AG10803 (cell line): ENCODE measurements at places on chromosomes 1 and 21.

- DNase-seq, result no peak
Observed at GRCh38 chr1:21319447-21320407, 29.5 kb upstream of the ECE1 start.

DNA sequence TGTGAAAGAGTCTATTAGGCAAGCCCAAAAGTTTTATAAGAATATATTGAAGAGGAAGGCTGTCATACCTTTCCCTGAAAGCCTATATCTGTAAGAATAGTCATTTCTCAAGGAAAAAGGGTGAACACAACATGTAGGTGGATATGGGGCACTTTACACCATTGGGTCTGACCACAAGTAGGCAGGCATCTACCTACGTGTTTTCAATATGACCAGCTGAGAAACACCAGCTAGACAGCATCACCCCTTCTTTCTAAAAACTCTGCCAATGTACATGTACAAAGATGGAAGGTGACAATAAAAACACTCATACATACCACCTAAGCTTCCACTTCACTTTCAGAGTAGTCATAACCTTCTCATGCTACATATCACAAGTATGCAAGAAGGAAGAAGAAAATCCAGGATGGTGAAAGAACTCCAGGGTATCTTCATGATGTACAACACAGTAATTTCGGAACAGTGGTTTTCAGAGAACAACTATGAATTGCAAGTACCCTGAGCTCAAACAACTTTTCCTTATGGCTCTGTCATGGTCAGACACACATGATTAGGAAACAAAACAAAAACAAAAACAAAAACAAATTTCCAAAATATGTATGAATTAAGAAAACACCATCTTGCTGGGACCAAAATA, 98.5 kb upstream of the ADGRL2 start:
- no peak for DNase-seq

DNA sequence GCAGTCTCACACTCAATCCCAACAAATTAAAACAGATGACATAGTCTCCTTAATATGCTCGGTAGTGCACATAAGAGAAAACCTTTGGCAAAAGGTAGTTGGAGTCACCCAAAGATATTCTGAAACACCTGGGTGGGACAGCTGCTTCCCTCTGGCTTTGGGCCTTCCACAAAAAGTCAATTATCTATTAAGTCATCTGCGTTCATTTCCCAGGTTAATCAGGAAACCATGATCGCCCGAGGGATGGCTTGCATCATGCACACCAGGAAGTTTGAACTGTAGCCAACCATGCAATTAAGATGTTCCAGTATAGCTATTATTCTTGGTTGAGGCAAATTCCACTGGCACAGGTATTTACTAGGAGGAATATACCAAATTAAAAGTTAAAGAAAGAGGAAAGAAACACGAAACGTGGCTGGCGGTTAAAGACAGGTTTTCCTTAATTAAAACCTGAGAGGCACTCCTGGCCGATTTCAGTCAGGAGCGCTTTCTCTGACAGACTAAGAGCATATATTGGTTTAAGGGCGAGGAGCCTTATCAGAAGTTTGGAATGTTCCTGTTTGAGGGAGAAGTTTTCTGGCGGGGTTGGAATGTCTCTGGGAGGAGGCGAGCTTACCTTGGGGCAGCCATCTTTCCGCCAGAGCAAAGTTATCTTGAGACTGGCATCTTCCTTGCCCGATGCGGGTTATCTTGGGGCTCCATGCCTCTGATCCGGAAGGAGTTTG, 19.9 kb downstream of the CLDN17 start:
- DNase-seq, result no peak

DNA sequence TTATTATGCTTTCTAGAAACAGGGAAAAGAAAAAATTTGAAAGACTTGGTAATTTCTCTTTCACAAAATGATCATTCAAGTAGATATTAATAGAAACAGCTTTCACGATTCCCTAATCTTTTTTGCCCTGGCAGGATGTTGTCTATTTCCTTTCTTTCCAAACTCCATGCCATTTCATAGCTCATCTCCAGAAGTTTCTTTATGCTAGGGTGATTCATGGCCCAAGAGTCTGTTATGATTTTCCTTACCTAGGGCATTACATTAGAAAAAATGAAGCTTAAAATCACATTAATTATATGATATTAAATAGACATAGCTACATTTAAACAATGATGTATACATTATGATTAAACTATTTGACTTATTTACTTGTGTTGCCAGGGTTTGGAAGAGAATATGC, 762.1 kb downstream of the LTN1 start:
- DNase-seq, result peak; percentile 30

- DNase-seq, result no peak
Observed at GRCh38 chr1:171472183-171472647, 13.1 kb upstream of the PRRC2C start.

DNA sequence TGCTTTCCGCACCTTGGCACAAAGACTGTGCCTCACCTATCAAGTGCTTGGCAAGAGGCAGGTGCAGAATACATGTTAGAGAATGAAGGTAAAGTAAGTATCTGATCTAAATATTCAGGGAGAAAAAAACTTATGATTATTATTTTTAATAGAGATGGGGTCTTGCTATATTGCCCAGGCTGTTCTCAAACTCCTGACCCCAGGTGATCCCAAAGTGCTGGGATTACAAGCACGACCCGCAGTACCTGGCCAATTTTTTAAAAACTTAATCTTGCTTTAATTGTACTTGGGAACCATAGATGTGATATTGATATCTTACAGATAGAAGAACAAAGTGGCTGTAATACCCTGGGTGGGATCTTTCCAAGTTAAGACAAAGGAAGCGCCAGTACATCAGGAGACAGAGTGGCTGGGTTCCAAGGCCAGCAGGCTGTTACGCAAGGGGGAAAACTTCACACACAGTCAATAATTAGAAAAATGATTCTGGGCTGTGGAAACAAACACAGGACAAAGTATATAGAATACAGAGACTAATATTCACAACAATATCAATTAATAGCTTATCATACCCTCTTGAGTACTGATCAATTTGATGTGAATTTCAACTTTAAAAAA, 58.6 kb upstream of the ATP1A1 start:
- DNase-seq, result no peak

- no peak for DNase-seq
Observed at GRCh38 chr1:9882296-9882944, 27.6 kb downstream of the CTNNBIP1 start.
